Glutamatergic neuron (in vitro differentiated cells): ENCODE measurements at places on chromosomes 11 and 22.

DNA sequence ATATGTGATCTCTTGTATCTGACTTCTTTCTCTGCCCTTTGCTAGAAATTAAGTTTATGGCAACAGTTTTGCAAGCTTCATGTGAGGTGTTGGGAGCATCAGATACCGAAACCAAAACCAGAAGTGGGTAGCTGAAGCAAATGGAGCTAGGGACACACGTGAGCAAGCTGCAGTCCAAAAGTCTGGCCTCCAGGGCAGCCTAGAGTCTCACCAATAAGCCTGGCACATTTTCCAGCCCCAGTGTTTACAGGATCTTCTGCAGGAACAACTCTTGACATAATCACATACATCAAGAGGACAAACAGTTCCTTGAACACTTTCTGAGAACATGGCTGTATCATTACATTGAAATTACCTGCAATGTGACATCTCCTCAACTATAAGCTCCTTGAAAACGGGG lies 114.1 kb downstream of the LARGE1 start:
- no peak for DNase-seq

DNA sequence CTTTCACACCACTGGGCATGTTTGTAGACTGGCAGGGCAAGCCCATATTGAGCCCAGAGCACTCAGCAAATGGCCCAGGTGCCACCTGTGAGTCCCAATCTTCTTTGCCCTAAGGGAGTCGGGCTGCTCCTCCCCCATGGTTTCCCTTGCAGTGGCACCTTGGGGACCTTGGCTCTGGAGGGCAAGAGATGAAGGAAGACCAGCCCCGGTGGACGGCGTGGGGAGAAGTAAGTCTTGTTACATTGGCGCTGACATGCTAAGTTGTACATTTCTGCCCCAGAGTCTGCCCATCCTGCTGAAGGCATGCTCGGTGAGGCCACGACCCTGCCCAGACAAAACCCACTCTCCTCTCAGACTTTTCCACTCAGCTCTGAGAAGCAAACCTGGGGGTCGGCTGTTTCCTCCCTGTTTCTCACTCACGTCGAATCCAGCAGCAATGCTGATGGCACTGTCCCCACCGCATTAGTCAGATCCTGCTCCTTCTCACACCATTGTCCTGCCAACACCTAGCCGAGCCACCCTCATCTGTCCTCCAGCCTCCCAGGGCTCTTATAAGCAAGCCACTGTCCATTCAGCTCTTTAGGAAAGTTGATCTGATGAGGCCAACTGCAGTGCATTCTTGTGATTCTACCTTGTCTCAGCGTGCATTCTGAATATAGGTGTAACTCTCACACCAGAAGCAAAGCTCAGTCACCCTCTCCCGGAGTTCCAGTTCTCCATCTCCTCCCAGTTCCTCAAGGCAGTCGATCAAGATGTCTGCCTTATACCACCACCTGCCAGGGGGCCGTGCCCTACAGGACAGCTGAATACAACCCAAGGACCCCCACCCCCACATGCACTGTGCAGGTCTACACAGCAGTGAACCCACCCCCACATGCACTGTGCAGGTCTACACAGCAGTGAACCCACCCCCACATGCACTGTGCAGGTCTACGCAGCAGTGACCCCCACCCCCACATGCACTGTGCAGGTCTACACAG lies 827.1 kb downstream of the TBC1D22A start:
- DNase-seq = no peak

DNA sequence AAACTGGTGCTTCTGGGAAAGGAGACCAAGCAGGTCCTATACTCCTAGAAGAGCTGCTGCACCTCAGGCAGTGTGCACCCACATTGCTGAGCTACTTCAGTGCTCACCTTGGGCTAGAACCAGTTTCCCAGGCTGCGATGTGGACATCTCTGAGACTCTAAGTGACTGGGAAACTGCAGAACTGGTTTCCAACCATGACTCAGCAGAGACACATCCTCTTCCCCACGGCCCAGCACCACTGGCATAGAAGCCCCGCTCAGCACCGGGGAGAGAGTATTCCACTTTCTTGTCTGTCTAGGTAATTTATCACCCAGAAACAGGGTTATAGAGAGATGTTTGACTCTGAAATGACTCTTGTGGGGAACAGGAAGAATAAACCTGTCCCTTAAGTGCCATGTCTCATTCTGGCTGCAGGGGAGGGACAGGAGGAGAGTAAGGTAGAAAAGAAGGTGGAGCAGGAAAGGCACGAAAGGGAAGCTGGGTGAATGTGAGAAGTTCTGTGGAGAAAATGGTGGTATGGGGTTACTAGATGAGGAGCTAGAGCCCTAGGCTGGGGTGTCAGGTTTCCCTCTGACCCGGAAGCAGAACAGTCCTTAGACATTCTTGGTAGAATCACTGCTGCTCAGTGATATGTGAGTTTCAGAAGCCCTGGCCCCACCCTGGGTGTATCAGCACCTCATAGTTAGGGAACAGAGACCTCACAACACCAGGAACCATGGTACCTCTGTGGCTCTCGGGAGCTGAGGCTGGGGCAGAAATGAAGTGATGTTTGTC lies 340.4 kb upstream of the NCAM1 start:
- no peak for DNase-seq

DNA sequence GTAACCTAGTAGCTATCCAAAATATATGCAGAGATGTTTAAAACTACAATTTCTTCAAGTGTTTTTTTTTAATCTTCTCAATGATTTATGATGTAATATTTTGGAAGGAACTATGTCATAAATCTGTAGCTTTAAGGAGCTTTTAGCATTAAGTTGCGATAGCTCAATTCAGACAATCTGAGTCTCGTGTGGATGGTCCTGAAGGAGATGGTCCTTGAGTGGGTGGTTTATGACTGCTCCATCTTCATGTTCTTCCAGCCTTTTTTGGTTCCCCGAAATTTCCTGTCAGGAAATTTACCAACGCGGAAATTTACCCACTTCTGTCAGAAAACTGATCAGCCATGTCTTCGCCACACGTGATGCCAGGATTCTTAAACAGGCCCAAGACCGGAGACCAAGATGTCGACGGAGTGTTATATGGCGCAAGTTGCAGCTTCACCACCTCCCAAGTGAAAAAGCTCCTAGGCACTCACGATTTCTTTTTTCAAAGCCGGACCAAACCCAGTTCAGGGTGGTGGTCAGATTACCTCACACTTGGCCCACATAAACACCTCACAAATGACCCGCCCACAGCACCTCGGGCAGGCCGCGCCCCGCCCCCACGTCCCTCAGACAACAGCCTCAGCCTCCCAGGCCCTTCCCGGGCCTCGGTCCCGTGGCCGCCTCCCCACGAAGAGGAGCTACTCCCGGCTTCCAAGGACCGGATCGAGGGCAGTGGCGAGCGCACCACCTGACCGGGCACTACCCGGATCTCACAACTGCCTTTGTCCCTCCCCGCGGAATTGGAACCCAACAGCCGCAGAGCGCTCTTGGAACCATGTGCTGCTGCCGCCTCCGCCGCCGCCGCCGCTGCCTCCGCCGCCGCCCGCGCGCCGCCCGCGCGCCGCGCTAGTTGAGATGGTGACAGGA lies at the start of gene MORC2:
Gene MORC2, minus strand, starts transcription at position 760 of the 909 bp plus-strand sequence. CDS start 885 bp downstream, outside the sequence.
- DNase-seq = peak; percentile 77

GRCh38 chr11:2791521-2792380 lies 92.0 kb upstream of the KCNQ1OT1 start:
- DNase-seq = peak; percentile 18

DNA sequence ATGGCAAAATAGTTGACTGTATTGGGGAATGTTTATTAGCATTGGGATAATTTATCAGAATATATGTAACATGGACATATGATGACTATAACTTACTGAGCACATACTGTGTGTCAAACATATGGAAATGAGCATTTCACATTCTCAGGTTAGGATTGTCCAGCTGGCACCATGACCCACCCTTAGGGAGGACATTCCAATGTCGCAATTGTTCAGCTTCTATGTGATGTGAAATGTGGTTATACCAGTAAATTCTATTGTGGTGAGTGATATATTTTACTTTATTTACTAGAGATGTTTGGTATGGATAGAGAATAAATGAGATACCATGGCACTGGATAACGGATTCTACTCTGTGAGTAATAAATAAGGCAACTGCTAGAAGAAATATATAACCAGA lies 50.4 kb downstream of the OR4A47 start:
- DNase-seq = no peak

DNA sequence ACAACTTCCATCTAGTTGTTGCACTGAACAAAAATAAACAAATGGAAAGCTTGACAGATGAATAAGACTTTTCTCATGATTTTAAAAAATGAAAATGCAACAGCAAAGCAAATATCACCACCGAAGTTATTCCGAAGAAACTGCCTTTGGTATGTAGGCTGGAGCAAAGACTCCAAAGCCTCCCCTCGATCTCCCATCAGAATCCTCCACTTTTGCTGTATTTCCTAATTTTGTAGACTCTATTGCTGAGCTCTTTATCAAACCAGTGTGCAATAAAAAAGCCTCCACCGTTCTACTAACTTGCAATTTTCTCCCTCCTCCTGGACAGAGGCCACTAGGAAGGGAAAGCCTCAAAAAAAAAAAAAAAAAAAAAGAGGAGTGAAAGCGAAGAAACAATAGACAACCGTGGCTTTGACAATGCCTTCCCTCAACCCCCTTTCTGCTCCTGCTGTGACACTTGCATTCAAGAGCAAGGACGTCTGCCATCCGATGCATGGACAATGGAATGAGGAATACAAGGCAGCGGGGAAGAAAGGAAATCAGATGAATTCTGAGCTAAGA lies 190.9 kb upstream of the BLID start:
- no peak for DNase-seq

DNA sequence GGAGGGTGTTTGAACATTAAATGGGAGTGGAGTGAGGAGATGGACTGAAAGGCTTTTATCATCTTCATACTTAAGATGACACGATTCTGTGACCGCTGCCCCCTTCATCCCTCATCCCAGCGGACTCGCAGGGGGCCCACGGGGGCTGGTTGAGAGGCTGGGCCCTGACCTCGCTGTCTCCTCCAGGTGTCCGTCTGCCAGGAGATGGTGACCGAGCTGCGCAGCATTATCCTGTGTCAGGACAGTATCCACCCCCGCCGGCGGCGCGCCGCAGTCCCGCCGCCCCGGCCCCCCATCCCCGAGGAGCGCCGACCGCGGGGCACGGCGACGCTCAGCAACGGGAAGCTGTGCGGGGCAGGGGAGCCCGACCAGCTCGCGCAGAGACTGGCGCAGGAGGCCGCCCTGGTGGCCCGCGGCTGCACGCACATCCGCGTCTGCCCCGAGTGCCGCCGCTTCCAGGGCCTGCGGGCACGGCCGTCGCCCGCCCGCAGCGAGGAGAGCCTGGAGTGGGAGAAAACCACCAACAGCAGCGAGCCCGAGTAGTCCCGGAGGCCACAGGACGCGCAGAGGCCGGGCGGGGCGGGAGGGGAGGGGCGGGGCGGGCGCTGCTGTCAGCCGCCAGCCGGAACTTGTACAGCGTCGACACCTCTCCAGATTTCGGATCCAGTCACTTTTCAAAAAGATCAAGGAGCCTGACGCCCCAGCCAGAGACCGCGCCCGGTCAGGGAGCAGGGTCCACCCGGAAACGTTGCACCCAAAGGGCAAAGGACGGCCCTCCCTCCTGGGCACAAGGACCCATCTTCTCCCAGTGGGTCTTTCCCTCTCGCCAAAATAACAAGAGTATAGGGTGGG lies 38.0 kb upstream of the TBCEL start:
- peak; percentile 78 for DNase-seq

DNA sequence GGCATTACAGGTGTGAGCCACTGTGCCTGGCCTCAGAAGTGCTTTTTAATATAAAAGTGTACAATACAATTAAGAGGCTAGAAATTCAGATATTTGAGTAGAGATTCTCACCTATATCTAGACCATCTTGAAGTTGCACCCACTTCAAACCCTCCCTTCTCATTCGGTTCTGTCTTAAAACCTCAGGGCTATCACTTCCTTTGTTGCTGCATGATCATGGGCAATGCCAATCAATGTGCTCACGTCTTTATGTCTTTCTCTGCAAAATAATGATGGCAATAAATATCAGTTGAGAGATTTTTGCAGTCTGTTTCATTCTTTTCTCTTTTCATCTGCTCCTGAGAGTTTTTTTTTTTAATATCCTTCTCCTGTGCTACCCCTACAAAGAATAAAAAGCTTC lies 9.3 kb upstream of the NUP160 start:
- no peak for DNase-seq

- no peak for DNase-seq
Measured at GRCh38 chr11:112051768-112052167, 22.0 kb downstream of the PIH1D2 start.

GRCh38 chr11:17333799-17334586 lies 17.6 kb upstream of the NCR3LG1 start:
- no peak for DNase-seq

GRCh38 chr11:63599211-63600122 lies 14.8 kb downstream of the PLAAT3 start:
- no peak for DNase-seq

DNA sequence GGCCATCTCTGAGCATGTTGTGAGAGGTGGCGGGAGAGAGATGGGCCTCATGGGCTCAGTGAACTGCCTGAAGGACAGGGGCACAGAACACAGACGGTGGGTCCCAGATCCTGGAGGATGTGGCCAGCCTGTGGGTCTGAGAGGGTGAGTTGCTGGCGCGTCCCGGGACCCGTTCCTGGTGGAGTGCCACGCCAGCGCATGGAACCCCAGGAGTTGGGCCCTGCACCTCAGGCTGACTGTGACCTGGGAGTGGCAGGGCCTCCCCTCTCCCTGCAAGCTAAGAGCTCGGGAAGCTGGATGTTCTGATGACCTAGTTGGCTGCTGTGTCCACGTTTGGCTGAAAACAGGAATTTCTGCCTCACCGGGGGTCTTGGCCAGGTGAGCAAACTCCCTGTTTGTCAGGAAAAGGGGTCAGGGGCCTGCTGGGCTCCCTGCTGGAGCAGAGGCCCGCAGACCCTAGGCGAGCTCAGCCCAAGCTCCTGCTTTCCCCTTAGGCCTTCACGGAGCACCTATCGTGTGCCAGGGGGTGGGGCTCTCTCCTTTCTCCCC lies 15.0 kb downstream of the LRRC32 start:
- DNase-seq = peak; percentile 10

DNA sequence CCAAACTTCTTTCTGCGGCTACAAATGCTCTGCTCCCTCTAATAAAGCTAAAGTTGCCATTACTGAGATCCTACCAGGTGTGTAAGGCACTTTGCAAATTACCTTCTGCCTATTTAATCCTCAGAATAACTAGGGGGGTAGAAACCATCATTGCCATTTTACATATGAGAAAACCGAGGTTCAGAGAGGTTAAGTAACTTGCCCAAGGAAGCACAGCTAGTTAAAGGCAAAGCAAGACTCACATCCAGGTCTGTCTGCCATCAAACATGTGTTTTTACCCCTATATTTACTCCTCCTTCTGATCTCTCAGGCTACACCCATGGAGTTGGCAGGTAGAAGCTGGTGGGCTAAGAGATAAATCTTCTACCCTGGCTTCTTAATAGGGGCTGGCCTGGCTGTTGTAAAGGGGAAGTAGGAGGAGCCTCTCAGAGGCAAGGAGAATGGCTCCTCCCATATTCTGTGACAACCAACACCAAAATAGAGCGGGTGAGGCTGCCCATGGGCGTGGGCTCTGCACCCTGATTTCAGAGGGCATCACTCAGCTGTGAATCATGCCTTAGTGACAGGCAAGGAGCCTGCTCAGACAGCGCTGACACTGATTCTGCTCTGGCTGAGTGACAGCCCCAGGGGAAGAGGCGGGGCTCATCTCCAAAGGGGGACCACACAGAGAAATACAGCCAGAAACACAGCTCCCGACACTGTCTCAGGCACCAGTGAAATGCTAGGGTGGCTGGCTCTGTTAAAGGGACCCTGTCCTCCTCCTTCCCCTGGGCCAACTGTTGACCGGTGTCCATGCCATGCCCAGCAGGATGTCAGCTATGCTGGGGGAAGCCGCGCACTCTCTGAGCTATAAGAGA lies 106.8 kb downstream of the ABTB2 start:
- DNase-seq = peak; percentile 65
